Fibroblast of the aortic adventitia (primary cell): ENCODE measurements at places on chromosomes 11 and 22. TPM values are rescaled to one million over a fixed set of nuclear protein-coding genes. Genes with fewer than 3 reads are reported as not detected.

DNA sequence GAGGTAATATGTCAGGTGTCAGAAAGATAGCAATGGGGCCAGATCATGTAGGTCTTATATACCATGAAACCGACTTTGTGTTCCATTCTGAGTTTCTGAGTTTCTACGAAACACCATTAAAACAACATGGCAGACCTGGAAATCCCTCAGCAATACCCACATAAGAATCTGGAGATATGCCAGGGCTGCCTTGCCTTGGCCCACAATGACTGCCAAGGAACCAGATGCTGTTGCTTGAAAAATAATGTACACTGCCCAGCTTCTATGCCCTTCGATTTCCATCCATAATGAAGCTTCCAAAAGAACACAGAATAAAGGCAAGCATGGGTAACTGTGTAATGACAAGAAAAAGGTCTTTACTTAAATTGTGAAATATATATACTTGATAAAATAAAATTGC is 277.4 kb downstream of the SOX6 start:
- DNase-seq, result no peak

DNA sequence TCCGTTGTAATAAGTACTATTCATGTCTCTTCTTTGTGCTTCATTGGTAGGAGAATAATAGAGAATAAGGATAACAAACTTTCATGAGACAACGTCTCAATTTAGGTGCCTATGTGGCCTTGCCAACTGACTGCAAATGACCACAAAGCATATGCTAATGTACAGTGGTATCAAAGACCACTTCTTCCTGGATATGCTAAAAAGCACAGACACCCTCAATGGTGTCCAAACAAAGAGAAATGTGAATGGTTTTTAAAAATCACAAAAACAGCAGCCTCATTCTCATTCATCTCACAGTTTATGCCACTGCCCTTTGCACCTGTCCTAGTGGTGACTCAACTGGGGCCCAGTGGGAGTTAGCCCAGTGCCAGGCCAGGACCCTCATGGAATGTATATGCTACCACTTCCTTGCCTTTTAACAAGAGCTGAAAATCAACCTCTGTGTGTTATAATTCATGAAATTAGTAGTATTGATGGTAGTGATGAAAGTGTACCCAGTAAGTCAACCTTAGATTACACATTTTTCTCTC is 65.2 kb upstream of the MTMR2 start:
- no peak for DNase-seq

The KCNJ5 gene
- total RNA-seq, result 0.09 TPM in 1 of 2 replicates, not detected in the other

DNA sequence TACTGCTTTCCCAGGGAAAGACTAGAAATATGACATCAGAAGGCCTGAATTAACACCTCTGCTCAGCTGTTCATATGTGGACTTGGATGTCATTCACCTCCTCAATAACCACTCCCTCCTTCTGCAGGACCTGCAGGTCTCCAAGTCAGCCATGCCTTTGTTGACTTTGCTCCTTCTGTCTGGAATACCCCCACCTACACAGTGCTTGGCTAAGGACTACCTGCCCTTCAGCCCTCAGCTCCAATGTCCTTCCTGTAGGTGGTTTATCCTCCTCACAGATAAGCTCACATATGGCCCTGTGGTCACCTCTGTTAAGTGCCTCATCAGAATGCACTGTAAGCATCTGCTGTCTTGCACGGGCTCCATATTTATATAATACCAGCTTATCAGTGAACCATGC is 26.4 kb upstream of the FAT3 start:
- no peak for DNase-seq

The SLC35E4 gene
- 5.1 and 19.7 TPM in 2 replicates for total RNA-seq

The L3MBTL2 gene
- total RNA-seq, result 19.6 and 23.9 TPM in 2 replicates

The POU2AF2 gene
- not detected in 2 replicates for total RNA-seq

The ADAMTS15 gene
- total RNA-seq, result 8.6 and 30.8 TPM in 2 replicates

- DNase-seq, result no peak
Observed at GRCh38 chr22:43128928-43129424, 14.2 kb downstream of the MCAT start.

DNA sequence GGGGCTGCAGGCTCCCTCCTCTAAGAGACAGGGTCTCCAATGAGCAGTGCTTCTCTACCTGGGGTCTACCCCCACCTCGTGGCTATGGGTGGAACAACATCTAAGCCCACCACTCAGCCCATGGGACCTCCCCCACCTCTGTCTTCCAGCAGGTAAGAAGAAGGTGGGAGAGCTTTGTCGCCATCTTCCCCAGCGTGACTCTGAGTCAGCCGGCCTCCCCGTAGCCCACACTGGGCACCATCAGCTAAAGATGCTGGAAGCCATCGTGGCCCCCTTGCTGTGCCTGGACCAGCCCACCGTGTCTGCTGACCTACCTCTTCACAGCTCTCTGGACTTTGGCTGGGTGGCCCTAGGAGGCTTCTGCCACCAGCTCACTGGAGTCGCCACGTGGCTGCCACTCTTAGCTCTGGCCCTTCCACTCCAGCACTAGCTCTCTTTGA is 944 bp downstream of the C11orf86 start:
- DNase-seq, result no peak

DNA sequence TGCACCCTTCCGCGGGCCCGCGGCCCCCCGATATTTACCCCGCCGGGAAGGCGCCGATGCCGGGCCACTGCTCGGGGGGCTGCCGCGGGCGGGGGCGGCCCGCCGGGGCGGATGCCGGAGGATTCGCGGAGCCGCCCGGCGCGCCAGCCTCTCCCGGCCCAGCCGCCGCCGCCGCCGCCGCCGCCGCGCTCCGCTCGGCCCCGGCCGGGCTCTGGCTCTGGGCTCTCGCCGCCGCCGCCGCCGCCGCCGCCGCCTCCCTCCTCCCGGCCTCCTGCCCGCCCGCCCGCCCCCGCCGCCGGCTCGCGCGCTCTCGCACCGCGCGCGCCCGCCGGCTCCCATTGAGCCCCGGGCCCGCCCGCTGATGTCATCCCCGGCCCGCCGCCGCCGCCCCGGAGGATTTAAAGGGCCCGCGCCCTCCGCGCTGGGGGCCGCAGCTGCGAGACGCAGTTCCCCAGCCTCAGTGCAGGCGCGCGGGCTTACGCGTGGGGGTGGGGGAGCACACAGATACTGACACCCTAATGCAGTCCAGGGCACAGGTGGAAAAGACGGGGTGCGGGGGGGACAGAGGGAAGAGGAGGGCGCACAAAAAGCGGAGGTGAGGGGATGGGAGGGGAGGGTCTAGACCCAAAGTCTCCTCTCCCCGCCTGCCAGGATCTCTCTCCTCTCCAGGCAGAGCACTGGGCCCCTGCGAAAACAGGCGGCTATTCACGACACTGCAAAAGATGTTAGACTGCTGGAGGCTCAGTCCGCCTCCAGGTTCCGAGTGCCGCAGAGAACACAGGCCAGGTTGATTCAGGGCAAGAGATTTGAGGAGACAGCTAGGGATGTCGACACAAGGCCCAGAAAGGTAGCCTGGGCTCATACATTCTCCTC is at the start of gene CSNK1E:
Gene CSNK1E, minus strand, starts transcription at position 312 of the 873 bp plus-strand sequence. CDS start 3,276 bp downstream, outside the sequence.
- peak; percentile 32 for DNase-seq

DNA sequence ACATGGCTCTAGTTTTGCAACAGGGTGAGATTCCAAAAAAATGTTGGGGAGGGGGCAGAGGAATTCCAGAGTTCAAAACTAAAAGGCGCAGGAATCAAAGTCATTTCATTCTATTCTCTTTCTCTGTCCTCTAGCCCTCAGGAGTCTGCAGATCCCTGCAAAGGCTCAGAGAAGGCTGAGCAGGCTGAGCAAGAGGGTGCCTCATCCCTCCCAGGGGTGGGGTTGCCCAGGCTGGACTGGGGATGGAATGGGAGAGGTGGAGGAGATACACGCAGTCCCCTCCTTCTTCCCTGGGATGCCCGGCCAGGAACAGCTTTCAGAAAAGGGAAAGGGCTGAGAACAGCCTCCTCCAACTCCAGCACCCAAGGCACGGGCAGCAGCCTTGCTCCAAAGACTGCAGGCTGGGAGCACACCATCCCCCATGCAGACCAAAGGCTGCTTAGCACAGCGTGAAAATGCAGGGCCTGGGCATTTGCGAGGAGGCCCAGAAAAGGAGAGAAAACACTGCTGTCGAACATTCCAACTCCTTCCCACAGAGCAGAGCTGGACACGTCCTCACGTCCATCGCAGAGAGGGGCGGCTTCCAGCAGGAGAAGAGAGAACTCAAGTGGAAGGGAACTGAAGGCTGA is 51.8 kb downstream of the MN1 start:
- peak; percentile 71 for DNase-seq

- no peak for DNase-seq
Observed at GRCh38 chr11:221998-222789, 13.9 kb downstream of the SIRT3 start.

- DNase-seq, result peak; percentile 70
Observed at GRCh38 chr11:96393753-96394348, 4.0 kb downstream of the JRKL start.

The PHETA2 gene
- 18.1 and 29.8 TPM in 2 replicates for total RNA-seq
